Muscle of leg (tissue), 16 donors: ENCODE measurements at places on chromosomes 5 and 9. TPM values are rescaled to one million over a fixed set of nuclear protein-coding genes. Genes with fewer than 3 reads are reported as not detected.

- no peak for DNase-seq
Observed at GRCh38 chr5:587403-587802, 24.7 kb upstream of the CEP72 start.

- DNase-seq = no peak
Observed at GRCh38 chr9:15357050-15357653, 50.1 kb upstream of the TTC39B start.

PPP3R2 gene
- 0.04 TPM for total RNA-seq

LIX1 gene
- 5.3 TPM for total RNA-seq
